Stimulated activated CD4-positive, alpha-beta T cell treated with anti-CD3 and anti-CD28 coated beads, Interleukin-4, amount 100 ng/mL, for 48 hours (primary cell): ENCODE measurements at places on chromosomes 3 and 15.

- no peak for DNase-seq
Measured at GRCh38 chr3:45480218-45480617, 91.8 kb downstream of the LARS2 start.

- DNase-seq, result no peak
Measured at GRCh38 chr15:68207176-68207935, 2.2 kb upstream of the CALML4 start.

DNA sequence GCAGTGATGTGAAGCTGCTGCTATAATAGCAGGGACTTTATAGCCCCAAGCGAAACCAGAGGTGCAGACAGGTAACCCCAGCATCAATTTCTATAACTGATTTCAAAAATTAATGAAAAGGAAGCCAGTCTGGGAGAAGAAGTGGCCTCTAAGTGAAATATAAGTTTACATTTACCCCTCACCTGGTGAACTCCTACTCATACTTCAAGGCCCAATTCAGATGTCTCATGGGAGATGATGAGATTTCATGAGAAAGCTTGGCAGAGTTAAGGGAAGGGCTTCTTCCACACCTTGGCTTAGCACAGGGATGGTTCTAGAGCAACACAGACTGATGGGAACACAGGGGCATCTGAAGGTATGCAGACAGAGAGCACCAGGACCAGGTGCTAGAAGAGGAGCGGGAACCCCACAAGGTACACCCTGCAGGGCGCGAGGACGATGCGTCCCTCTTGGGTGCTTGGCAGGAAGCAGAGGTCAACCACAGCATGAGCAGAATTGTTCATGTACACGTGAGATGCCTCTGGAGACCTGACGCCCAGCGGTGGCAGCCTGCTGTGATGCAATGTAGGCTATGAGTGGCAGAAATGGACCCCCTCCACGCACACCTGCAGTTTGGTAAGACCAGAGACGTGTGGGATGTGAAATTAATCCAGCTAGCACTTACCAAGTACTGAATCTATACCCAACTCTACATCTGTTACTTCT, 102.9 kb downstream of the SRGAP3 start:
- no peak for DNase-seq

GRCh38 chr3:140630866-140631265, 47.0 kb upstream of the TRIM42 start:
- no peak for DNase-seq

- no peak for DNase-seq
Measured at GRCh38 chr15:45612790-45613415, 21.9 kb upstream of the SQOR start.

- no peak for DNase-seq
Measured at GRCh38 chr3:165839296-165840076, 2.3 kb upstream of the BCHE start.

DNA sequence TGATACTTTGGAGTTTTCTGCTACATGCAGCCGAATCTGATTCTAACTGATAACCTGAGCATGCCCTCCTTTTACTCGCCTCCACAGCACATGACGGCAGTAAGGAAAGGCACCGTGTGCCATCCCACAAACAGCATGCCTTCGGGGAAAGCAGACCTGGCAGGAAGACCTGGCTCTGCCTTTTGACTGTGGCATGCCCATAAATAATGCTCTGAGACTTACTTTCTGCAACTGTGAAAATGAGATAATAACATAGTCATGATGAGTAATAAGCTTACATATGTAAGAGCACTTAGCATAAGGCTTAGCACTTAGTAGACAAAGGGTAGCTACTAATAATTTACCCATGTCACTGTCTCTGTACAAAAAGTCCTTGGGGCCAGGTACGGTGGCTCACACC, 32.9 kb downstream of the MTHFS start:
- DNase-seq, result no peak

- no peak for DNase-seq
Measured at GRCh38 chr3:125151916-125152315, 60.6 kb downstream of the SLC12A8 start.

DNA sequence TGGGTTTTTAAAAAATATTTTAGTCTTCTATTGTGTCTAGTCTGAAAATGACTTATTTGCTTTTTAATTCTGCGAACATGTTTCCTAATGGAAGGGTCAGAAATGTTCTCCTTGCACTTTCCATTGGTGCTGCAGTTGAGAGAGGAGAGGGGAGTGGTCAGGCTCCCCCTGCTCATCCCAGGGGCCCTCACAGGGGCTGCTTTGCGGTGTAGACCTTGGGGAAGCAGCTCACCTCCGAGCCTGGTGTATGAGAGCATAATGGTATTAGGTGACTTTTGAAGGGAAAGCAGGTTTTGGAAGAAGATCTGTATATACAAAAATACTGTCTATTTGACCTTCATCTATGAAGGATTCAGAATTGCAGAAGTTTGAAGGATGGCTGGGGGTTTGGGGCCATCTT, 28.3 kb downstream of the APBA2 start:
- DNase-seq, result no peak

DNA sequence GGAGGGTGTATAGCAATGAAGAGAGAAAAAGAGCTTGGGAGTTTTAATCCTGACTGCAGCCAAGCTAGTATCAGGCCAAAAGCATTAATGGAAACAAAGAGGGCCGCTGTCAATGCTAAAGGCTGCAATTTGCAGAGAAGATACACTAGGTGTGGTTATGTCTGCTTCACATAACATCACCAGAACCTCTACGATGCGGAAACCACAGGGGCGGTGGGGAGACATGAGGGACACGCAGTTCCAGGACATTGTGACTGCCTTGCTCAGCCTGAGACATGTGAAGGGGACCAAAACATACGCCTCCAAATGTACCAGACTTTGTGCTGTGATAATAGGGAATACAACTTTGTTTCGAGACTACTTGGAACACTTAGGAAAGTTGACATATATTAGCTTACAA, 88.4 kb downstream of the APBA2 start:
- DNase-seq, result no peak

- no peak for DNase-seq
Measured at GRCh38 chr3:172303181-172303580, 145.1 kb downstream of the GHSR start.

DNA sequence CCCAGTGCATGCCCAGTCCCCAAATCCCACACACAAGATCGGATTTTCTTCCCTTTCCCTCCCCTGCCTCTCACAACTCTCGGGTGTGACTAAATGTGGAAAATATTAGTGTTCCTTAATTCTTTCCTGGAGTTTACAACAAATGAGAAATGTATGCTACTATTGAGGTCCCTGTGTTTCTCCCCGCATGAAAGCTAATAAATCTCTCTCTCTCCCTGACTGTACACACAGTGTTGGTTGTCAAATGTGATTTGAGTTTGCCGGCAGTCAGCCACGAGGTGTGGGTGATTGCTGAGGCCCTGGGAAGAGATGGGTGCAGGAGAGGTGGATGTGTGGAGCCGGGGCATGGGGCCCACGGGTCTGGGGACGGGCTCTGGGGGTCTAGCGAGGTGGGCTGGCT, 161.4 kb upstream of the IQSEC1 start:
- DNase-seq, result no peak
